ENCODE measurements at places on chromosomes 6 and 20.

- DNase-seq, result no peak
Measured at GRCh38 chr6:34172961-34173775, 27.3 kb upstream of the GRM4 start.

DNA sequence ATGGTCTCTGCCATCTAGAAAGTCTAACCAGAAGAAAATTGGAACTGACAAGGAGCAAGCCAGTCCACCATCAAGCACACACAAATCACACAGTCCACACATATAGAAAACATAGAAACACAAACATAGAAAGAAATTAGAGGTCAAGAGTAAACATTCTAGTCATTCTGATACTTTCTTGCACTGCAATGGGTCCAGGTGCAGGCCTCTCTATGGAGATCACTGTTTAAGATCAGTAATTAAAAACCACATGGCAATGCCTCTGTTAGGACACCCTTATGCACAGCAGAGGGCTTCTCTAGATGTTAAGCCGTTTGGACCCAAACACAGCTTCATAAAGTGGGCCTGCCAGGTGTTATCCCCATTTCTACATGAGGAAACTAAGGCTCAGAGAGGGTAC, 42.8 kb upstream of the SLC22A23 start:
- DNase-seq, result no peak

- DNase-seq, result no peak
Measured at GRCh38 chr20:32116079-32116521, 6.6 kb downstream of the TM9SF4 start.

DNA sequence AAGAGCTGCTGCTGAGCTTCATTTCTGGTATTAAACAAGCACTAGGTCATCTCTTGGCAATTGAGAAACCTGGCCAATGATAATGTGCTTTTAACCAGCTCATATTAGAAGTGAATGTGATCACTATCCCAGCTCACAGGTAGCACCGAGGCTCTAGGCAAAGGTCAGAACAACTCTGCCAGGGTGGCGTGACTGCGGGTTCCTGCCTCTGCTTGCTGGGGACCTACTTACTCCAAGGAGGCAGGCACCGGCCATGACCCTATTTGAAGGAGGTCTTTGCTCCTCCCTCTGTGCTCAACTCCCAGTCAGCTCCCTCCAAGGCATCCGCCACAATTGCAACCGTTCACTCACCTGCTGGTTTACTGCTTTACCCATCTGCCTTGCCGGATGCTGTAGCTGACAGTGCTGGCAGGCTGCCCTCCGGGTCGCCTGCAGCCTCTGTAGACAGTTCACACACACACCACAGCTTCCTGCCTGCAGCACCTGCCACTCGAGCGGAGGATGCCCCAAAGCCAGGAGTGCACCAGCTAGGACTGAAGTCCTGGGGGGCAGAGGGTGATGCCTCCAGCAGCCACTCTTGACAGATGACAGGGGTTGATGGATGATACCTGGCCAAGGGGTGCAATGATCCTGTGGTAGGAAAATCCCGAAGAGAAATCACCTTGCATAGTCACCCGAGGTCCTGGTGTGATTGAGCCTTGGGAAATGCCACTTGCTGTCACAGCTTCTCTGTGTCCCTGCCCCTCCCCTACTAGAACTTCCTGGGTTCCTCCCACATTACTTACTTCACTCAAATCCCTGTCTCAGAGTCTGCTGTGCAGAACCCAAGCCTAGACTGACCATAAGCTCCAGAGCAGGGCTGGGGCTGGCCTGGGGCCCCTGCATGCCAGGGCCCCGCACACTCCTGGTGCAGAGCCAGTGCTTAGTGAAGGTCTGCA, 8.8 kb upstream of the VSX1 start:
- peak; percentile 57 for DNase-seq

- DNase-seq, result no peak
Measured at GRCh38 chr6:2948228-2949025, 22.9 kb downstream of the SERPINB6 start.

GRCh38 chr20:38001981-38002380, 31.3 kb downstream of the TTI1 start:
- DNase-seq, result no peak

GRCh38 chr6:83470587-83470986, 39.7 kb upstream of the ME1 start:
- no peak for DNase-seq

GRCh38 chr6:144289006-144289405, 3.9 kb downstream of the UTRN start:
- DNase-seq, result no peak

GRCh38 chr6:139801571-139802321, 427.3 kb upstream of the CITED2 start:
- no peak for DNase-seq

DNA sequence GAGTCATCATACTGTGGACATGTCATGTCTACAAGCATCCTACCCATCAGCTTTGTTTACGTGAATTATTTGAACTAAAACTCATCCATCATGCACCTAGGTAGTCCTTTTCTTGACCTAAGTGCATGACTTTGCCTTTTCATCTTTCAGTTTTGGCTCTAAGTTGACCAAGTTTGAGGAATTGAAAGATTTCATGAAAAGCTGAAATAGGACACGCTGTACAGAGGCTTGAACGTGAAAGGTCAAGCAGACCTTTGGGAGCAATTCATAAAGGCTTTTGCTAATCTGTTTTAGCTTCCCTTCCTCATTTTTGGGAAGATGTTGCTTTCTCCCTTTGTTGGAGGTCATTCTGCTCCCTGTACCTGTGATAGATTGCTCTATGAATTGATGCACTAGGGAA, 55.1 kb upstream of the MLIP start:
- DNase-seq, result no peak

- no peak for DNase-seq
Measured at GRCh38 chr20:49865559-49865958, 49.8 kb downstream of the SPATA2 start.

DNA sequence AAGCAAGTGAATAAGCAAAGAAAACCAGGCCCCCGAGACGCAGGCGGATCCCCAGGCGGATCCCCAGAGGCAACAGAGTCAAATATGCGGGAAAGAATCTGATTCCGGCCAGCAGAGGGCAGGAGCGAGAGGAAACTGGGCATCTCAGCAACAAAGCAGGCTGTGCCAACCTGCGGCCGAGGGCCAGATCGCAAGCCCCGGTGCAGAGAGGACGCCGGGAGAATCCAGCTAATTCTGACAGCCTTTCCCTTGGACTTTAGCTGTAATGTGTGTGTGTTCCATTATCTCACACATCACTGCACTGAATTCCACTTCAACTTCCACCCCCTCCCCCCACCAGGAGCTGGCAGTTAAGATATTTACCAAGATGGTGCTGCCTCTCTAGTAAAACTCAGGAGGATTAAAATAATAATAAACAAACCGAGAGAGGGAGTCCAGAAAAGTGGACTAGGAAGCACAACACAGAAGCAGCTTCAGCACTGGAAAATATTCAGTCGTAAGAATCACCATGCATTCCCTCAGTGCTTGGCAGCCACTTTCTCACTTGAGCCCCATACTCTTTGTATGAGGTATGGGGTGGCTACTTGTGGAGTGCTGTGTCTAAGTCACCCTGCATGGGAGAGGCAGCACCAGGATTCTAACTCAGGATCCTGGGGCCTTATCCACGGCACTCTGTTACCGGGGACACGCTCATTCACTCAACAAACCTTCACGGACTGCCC, 66.2 kb upstream of the SNX9 start:
- peak; percentile 79 for DNase-seq

DNA sequence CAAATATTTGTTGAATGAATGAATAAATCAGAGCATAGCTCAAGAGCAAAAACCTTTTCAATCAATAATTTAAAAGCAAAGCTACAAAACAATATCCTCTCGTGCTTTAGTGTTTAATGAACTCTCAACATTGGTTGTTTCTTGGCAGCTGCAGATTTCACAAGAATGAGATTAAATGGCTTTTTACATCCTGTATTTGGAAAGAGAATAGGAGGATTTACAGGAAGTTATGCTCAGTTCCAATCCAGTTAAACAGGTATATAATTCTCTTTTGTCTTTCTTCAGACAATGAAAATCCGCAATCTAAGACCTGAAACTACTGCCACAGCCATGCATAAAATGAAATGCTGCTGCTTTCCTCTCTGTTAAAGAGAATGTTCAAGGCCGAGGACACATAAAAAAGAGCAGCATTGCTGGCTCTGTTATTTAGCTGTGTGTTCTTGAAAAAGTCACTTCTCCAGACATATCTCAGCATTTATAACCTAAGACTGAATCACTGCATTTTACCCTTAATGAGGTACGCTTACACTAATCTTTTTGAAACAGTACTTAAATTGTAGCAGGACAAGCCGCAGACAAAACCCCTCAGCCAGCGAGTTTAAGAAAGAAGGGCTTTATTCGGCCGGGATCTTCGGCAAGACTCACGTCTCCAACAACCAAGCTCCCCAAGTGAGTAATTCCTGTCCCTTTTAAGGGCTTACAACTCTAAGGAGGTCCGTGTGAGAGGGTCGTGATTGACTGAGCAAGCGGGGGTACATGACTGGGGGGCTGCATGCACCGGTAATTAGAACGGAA, 3.6 kb downstream of the C6orf52 start:
- DNase-seq, result no peak

DNA sequence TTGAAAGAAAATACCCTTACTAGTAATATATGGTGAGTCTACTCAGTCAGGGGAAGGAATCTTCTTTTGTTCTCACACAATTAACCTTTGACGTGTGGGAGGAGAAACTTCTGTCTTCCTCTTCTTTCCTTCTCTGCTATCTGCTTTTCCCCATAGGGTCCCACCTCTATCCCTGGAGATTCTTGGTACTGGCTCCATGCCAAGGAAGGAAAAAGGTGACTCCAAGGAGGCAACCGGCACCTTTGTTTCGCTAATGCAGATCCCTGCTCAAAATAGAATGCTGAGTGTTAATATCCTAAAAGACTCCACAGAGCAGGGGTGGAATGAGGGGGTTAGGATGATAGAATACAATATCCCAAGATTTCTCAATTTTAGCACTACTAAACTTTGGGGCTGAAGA, 116.7 kb downstream of the CD164 start:
- DNase-seq, result no peak

- DNase-seq, result no peak
Measured at GRCh38 chr20:24443436-24443835, 26.0 kb upstream of the SYNDIG1 start.

- DNase-seq, result no peak
Measured at GRCh38 chr6:112511441-112511840, 164.3 kb downstream of the RFPL4B start.

- no peak for DNase-seq
Measured at GRCh38 chr6:70549327-70549726, 17.4 kb upstream of the SDHAF4 start.

DNA sequence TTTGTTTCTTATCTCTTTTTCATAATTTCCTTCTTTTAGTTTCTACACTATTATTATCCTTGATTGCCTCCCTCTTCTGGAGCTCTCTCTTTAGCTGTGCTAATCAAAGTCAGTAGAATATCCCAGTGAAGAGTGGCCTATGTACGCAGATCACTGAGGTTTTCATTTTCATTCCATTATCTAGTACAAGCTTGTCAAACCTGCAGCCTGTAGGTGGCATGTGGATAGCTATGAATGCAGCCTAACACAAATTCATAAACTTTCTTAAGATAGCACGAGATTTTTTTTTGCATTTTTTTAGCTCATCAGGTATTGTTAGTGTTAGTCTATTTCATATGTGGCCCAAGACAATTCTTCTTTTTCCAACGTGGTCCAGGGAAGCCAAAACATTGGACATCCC, 825.7 kb upstream of the MAP3K7 start:
- no peak for DNase-seq

DNA sequence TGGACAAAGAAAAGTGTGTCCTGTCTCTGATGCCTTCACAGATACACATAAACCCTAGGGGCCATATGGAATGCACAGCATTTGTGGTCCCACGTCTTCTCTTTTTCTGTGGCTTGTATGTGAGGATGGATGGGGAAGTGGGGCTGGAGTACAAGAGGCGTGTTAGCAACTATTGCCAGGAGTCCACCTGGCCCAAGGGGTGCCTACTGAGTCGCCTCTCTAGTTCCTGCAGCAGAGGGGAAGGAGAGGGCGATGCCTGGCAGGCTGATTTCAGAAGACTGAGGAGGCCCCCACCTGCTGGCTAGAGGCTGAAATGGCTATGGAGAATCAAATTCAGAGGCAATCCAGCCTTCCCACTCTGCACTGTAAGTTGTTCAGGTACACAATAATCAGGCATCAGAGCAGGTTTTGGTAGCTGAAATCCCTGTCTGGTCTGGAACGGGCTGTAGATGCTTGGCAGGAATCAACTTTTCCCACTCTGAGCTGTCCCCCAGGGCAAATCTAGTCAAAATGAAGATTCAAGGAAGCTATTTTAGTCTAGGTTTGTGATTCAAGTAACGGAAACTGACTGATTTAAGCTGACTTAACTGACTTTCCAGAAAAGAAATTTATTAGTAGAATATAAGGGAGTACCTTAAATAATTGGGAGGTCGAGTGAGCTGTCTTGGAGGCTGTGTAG, 14.9 kb upstream of the PPARD start:
- DNase-seq, result peak; percentile 80

DNA sequence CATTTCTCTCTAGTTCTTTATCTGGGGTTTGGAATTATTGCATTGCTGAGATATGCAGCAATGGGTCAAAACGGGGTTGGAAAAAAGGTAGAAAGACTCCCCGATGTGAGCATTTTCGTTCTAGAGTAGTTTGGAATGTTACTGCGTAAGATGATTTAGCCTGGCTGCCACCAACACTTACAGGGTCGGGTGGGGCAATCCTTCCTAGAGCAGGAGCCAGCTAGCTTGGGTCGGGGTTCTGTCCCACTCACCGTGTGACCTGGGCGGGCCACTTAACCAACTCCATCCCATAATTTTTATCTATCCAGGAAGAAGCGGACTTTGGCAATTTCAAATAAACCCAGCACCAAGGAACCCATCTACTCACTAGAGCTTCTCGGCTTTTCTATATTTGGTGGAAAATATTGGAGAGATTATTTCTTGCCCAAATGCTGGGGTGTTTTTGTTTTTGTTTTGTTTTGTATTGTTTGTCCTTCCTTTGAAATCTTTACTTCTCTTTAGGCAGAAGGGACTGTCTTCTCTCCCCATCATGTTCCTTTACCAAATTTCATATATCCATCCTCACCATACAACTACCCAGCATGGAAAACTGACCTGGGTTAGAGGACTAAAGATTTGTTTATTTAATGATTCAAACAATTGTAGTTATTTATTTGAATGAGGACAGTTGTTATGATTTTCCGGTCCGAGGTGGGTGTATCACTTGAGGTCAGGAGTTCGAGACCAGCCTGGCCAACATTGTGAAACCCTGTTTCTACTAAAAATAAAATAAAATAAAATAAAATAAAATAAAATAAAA, 72.4 kb downstream of the GPX5 start:
- DNase-seq, result no peak

- DNase-seq, result no peak
Measured at GRCh38 chr6:1382331-1382882, 7.0 kb upstream of the FOXF2 start.

DNA sequence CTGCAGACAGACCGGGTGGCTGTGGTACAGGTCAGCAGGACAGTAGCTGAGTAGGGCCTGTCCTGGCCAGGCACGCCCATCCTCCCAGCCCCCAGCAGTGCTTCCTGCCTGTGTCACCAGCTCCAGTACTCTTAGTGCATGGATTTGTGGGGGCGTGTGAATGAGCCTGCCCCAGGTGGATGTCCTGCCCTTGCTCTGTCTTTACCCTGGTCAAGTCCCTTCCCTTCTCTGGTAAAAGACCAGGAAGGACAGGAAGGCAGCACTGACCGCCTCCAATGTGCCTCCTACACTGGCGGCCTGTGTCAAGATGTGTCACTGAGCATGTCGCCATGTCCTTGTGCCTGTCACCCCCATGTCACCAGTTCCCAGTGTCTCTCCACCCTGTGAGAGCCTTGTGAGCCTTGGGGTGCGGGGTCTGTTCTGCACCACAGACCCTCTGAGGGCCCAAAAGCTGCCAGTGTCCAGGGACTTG, 11.9 kb downstream of the TEAD3 start:
- DNase-seq, result no peak

Data from activated CD8-positive, alpha-beta memory T cell treated with anti-CD3 and anti-CD28 coated beads, Interleukin-2, amount 50 U/mL, for 4 hours (primary cell).